CD8-positive, alpha-beta T cell (primary cell): ENCODE measurements at places on chromosomes 7 and 10. TPM values are rescaled to one million over a fixed set of nuclear protein-coding genes. Genes with fewer than 3 reads are reported as not detected.

The MYH16 gene
- total RNA-seq, result not detected

The SLC16A12 gene
- not detected for total RNA-seq

The ZNF425 gene
- 0.52 TPM for total RNA-seq

The OPALIN gene
- not detected for total RNA-seq

The ADIRF gene
- not detected for total RNA-seq

The PIK3AP1 gene
- total RNA-seq, result 5.7 TPM

The SPDYE5 gene
- total RNA-seq, result 0.25 TPM

The PROSER2 gene
- total RNA-seq, result 4.4 TPM

The ACTL6B gene
- total RNA-seq, result not detected

The NPFFR1 gene
- not detected for total RNA-seq

DNA sequence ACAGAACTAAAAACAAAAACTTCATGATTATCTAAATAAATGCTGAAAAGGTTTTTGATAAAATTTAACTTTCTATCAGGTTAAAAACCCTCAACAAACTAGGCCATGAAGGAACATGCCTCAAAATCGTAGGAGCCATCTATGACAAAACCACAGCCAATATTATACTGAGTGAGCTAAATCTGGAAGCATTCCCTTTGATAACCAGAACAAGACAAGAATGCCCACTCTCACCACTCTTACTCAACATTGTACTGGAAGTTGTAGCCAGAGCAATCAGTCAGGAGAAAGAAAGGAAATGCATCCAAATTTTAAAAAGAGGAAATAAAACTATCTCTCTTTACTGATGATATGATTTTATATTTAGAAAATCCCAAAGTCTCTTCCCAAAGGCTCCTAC lies 228.7 kb downstream of the CHRM2 start:
- no peak for DNase-seq

DNA sequence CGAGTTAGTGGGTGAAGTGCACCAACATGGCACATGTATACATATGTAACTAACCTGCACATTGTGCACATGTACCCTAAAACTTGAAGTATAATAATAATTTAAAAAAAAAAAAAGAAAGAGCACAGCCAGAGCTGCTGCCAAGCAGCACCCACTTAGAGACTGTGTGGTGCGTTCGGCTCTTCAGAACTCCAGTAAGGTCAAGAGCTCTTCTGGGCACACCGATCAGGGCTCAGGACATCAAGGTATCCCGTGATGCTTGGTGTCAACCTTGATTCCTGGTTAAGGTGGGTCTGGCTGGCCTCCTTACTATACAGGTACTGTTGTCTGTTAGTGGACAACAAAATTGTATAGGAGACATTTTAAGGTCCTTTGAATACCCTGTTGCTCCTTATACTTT lies 385.7 kb upstream of the AKR1E2 start:
- no peak for DNase-seq

DNA sequence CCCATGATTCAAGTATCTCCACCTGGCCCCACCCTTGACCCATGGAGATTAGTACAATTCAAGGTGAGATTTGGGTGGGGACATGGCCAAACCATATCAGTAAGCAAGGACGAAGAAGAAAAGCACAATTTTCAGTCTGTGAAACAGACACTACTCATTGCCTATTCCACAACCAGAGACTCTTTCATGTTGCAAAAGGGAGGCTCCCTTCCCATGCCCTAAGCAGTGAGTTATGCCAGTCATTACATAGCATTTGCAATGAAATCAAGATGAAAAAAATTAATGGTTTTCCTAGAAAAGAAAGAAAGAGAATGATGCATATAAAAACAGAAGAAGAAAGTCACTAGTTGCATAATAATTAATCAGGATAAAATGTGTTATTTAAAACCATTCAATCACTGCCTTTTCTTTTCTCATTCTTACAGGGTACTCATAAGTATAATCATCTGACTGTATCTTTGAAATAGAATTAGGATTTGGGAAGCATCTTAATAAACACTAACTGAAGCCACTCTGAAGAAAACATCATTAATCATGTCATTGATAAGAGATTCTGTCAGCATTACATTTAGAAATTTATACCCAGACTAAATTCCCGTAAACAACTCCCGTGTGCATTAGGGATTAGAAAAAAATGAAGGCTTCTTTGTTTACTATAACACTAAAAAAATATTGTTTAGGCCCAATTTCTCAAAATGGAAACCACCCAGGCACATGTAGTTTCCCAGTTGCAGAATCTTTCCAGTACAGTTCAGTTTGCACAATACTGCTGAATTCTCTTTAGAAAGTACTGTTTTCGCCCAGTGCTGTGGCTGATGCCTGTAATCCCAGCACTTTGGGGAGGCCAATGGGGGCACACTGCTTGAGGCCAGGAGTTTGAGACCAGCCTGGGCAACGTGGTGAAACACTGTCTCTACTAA lies 9.1 kb downstream of the PRPS1L1 start:
- DNase-seq, result no peak

- no peak for DNase-seq
These were observed 61.2 kb downstream of the KLF6 start for GRCh38 chr10:3723766-3724165.

DNA sequence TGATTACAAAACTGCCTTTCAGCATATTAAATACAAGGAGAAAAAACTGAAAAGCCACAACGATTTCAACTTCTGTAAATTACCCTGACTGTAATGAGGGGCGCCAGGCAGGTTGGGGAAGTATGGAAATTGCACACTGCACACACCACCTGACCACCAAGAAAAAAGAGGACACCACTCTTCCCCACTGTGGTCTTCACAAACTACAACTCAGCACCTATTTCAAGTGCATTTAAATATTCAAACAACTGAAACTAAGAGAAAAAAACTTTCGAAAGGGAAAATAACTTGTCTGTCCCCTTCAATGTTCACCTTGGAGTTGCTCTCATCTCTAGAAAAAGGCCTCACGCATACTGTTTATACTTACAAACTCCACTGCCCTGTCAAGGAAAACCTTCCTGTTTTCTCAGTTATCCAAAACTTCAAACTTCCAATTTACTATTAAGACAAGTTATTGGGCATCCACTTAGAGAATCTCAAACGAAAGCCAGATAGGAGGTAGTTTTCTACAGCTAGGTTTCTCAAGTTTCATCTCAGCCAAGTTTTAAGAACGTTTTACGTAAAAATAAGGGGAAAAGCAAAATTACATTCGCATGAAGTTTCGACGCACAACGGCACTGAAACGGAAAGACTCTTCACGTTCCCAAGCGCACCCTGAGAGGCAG lies 1.4 kb downstream of the LARP4B start:
- DNase-seq, result peak; percentile 27

DNA sequence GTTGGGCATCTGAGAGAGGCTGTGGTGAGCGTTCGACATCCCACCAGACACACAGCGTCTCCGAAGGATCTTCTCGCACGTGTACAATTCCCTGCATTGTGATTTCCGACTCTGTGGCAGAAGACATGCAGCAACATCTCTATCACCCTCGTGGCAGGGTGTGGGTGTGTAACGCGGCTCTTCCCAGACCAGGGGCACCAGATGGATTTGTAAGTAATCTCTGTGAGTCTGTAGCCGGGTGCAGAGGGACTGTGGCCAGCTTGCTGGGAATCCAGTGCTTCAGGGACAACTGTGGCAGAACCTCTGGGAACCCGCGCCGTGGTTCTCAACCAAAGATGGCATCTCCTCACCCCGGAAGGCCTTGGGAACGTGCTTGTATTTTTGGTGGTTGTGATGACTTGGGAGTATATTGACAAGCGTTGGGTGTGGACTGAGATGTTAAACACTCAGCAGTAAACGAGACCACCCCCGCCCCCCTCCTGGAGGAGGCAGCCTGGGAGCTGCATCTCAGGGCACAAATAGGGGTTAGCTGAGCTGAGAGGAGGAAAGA lies 21.2 kb downstream of the FOXL3 start:
- DNase-seq, result no peak

DNA sequence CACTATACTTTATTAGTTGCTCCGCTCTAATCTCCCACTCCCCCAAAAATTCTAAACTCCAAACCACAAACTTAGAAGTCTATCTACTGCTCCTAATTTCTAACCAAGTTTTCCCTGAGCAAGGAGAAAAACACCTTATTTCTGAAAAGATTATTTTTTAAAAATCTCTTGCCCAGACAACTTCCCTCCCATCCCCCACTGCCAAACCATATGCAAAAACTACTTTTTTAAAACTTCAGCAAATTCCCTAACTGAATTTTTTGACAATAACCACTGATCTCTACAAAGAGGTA lies 1.9 kb downstream of the UBE2H start:
- DNase-seq, result no peak

GRCh38 chr7:55520426-55521140 lies 51.7 kb downstream of the VOPP1 start:
- DNase-seq, result no peak

DNA sequence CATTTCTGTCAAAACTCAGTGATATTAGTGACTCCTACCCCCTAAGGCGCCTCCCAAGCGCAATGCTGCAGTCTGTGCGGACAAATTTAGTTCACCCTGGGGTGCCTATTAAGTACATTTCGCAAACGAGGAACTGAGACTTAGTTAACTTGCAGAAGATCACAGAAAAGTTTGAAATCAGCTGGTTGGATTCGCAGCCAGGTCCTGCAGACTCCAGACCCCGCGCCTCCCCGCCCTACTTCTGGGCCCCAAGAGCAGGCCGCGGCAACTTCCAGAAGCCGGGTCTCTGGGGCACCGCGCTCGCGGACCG lies 588 bp downstream of the CYREN start:
- no peak for DNase-seq

GRCh38 chr10:91162050-91162494 lies 58.4 kb upstream of the PCGF5 start:
- DNase-seq, result no peak

DNA sequence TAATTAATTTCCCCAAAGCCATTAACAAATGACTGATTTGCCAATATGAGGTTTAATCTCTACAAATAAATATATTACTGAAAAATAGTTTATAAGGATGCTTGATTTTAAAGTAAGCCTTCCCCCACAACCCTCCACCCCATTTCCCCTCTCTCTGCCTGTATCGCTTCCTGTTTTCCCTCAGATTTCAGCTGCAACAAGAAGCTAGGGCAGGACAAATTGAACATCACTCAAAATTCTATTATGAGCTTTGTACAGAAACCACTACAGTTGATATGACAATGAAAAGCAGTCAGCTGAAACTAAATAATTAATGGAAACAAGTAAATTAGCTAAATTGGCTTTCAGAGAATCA lies 109.0 kb upstream of the SP4 start:
- DNase-seq, result no peak

- no peak for DNase-seq
These were observed 46.7 kb downstream of the FZD1 start for GRCh38 chr7:91310830-91311460.

- no peak for DNase-seq
These were observed 831 bp downstream of the ZKSCAN5 start for GRCh38 chr7:99505324-99505662.

GRCh38 chr7:19749658-19750057 lies 23.8 kb downstream of the TMEM196 start:
- no peak for DNase-seq

DNA sequence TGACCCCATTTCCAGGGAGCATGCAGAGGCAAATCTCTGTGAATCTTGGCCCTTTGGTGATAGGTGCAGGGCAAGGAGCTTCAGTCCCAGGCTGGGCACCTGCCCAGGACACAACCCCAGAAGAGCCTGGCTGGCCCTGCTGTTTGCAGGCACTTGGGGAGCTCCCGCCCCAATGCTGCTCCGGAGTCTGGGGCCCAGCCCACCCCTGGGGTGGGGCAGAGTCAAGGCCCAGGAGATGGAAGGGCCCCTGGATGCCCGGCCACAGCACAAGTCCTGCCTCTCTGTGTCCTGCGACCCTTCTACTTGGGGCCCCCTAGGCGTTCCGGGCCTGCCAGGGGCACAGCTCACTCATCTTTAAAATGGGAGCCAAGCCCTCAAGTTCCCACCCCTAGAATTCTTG lies 24.7 kb downstream of the PDGFA start:
- no peak for DNase-seq

DNA sequence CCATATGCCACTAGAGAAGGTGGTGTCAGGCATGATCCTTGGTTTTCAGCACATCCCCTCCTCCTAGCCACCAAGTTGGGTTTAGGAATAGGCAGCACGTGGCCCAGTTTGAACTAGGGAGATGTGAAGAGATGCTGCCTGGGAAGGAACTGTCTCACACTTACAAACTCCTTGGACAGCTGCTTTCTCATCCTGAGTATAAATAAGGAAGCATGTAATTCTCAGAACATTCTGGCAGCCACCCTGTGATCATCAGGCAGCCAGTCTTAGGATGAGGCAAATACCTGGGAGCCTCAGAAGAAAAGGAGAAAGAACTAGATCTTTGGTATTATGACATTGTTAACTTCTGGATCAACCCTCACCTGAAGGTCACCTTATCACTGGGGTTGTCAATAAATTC lies 21.3 kb upstream of the XPNPEP1 start:
- no peak for DNase-seq
